Gastrocnemius medialis (tissue), 4 donors: ENCODE measurements at places on chromosomes 16 and 17. TPM values are rescaled to one million over a fixed set of nuclear protein-coding genes. Genes with fewer than 3 reads are reported as not detected.
A peak's percentile ranks its signal among the peaks of the same experiment; 100 is the strongest.

DNA sequence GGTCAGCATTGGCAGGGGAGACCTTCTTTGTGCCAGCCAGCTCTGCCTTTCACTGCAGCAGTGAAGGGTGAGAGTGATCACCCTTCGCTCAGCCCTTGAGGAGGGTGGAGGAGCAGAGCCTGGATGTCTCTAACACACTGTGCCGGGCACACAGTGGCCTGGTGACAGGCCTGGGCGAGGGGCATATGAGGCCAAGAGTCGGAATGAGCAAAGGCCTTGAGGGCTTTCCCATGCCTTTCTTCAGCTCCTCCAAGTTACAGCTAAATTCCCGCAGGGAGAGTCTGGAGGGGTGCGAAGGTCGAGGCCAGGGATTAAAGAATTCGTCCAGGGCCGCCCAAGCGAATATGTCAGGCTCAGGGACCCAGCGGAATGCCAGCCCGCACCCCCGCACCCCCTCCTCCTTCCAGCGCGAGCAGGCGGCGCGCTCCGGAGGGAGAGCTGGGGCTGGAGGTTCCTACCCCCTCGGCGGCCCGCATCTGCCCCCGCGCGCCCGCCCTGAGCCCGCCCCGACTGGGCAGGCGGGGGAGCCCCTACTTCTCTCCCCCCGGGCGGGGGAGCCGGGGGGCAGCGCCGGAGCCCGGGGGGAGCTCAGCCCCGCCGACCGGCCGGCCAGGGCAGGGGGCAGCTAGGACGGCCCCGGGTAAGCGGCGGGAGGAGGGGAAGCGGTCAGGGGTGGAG, at the start of gene RASL10B:
TSS of gene RASL10B (plus strand) at position 401 of the 678 bp plus-strand sequence. CDS start 3,546 bp downstream, outside the sequence.
- H3K27ac ChIP-seq, result peak within 1 kb of the TSS; percentile 69
- H3K4me3 ChIP-seq, result peak within 1 kb of the TSS; percentile 71
- H3K36me3 ChIP-seq, result peaks cover 3% of the 10 kb centered on the region
- H3K4me1 ChIP-seq, result peaks cover 21% of the 10 kb centered on the region
- peak; percentile 46 for DNase-seq
- H3K27me3 ChIP-seq, result no peaks in the 10 kb centered on the region

- no peak for DNase-seq
- H3K4me1 ChIP-seq, result no peaks in the 10 kb centered on the region
- no peak overlapping the region for H3K4me3 ChIP-seq
- H3K36me3 ChIP-seq, result no peaks in the 10 kb centered on the region
- no peak overlapping the region for H3K27ac ChIP-seq
These were observed 80.5 kb downstream of the TBC1D16 start for GRCh38 chr17:79955167-79955549.

DNA sequence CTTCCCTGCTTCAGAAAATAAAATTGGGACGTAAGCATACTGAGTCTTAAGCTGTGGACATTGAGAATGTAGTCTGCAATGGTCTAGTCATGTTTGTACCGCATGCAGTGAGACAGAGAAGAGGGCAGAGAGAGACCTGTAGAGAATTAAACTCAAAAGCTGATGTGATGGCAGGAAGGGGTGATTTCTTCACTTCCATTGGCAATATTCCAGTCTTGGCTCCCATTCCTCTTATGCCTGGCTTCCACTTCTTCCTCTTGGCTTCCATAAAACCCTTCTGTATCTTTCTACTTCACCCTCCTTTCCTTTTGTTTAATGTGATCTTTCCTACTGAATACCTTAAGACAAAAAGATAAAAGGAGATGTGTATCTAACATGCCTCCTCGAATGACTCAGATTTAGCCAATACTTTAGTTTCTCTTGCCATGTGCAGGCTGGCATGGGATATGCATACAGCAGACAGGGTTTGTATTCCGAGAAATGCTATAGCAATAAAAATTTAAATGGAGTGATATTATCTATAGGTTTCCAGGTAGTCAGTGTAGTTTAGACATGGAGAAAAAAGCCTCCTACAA, 423.1 kb upstream of the DYNLRB2 start:
- H3K4me1 ChIP-seq, result no peaks in the 10 kb centered on the region
- H3K27ac ChIP-seq, result no peak overlapping the region
- no peaks in the 10 kb centered on the region for H3K36me3 ChIP-seq
- no peaks in the 10 kb centered on the region for H3K27me3 ChIP-seq
- DNase-seq, result no peak
- no peak overlapping the region for H3K4me3 ChIP-seq

DNA sequence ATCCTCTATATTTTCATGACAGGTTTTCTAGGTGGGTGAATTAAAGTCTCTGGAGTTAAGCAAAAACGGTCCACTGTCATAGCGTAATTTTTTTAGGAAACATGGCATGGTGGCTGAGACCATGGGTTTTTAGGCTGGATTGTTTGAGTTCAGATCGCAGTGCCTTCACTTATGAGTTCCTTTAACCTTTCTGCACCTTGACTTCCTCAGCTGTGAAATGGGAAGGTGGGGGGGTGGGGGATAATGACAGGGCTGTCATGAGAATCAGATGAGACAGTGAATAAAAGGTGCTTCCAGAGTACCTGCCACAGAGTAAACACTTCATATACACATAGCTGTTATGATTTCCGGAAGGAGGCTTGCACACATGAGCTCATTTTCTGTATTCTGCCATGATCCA, 11.8 kb downstream of the PRCD start:
- no peaks in the 10 kb centered on the region for H3K36me3 ChIP-seq
- H3K4me1 ChIP-seq, result peaks cover 33% of the 10 kb centered on the region
- H3K27me3 ChIP-seq, result no peaks in the 10 kb centered on the region
- no peak overlapping the region for H3K27ac ChIP-seq
- no peak overlapping the region for H3K4me3 ChIP-seq

DNA sequence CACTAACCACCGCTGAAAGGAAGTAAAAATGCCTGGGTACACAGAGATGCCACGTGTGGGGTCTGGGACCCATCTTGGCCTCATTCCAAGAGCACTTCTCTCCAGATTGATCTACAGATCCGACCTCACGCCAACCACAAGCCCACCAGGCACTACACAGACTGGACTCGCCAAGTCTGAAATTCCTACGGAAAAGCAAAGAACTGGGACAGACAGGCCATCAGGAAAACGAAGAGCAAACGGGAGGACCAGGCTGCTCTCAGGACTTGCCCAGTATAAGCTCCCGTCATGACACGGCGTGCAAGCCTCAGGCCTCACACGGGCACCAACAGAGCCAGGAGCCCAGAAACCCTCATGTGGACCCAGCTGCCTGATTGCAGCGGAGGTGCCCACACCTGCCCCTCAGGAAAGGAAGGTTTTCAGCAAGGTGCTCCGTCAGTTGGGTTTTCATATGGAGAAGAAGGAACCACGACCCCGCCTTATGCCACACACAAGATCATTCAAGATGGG, 20.1 kb upstream of the C16orf95 start:
- no peak for DNase-seq
- no peaks in the 10 kb centered on the region for H3K27me3 ChIP-seq
- no peak overlapping the region for H3K4me3 ChIP-seq
- peaks cover 5% of the 10 kb centered on the region for H3K4me1 ChIP-seq

Gene CFAP119
- 5.8 TPM for total RNA-seq

Gene SOST
- not detected for total RNA-seq

Gene CD300LB
- total RNA-seq, result not detected
